Hippocampal formation (tissue), 2 donors: ENCODE measurements at places on chromosomes 1 and 21.

DNA sequence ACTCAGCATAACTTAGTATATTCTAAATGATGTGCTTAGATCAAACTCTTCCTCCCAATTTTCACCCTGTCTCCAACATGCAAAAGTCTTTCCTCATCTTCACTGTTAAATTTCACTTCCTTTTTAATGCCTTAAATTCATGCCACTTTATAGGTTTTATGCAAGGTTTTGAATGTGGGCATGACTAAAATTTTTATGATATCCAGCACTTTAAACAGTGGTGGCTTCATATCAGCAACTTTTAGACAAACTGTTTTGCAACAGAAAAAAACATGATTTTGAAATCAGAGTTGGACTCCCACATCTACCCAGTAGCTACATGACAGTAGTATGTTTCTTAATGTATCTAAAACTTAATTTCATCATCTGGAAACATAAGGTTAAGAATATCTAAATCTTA is 84.7 kb upstream of the ZP4 start:
- no peak for DNase-seq

DNA sequence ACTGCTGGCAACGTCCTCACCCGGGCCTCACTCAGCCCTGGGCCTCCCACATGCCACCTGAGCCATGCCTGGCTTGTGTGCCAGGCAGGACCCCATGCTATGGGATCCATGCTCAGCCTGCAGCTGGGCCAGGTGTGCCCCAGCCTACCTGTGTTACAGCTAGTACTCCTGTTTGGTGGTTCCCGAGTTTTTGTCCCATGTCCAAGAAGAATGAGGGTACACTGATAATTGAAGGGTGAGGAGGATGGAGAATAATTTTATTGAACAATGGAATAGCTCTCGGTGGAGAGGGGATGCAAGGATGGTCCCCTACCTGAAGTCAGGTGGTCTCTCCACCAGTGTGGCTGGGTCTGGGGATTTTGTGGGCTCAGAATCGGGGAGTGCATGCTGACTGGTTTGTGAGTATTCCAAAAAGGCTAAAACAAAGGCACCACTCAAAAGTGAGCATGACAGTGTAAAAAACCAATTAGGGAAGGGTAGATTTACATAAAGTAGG is 137.9 kb downstream of the TNFSF18 start:
- DNase-seq: no peak

DNA sequence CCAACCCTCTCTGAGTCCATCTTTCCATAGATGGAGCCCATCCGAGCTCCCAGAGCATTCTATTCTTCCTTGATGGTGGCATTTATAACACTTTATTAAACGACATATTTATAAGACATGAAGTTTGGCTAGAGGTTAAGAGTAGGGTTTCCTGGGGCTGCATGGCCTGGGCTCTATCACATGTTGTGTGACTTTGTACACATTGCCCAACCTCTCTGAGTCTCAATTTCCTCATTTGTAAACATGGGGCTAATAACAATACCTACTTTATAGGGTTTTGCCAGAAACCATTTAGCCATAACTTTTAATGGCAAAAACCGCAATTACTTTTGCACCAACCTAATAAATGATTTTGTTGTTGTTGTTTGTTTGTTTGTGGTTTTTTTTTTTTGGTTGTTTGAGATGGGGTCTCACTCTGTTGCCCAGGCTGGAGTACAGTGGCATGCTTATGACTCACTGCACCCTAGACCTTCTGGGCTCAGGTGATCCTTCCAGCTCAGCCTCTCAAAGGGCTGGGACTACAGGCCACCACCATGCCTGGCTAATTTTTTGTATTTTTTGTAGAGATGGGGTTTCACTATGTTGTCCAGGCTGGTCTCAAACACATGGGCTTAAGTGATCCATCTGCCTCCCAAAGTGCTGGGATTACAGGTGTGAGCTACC is 13.9 kb upstream of the ASAP3 start:
- DNase-seq: no peak

DNA sequence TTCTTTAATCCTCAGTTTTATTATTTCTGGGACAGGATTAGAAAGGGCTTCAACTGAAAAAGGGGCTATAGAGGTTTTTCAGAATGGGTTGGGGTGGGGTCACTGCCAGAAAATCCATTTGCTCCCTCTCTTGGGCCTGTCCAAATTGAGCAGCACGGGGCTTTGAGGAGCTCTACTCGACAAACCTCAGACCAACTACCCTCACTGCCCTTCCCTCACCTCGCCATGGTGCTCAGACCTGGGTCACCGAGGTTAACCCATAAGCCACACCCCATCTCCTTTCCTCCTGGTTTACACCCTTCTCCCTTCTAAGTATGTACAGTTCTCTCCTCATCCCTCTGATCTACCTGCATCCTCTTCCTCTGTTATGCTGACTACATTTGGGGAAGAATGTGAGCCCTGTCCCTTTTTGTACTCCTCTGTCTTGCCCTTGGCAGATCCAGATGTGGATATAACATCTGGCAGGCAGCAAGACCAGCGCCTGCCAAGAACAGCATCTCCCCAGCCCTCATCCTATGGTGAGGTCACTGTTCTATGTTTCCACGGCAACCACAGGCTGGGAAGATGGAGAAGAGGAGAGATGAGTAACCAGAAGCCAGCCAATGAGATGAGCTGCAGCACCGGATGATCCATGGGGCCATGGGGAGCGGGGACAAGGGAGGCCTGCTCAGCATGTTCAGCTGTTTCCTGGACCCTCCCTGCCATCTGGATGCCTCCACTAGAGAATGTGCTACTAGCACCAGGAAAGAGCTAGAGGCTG is 3.7 kb upstream of the FABP3 start:
- DNase-seq: peak; percentile 85

- DNase-seq: no peak
Observed at GRCh38 chr1:178543290-178543607, 30.3 kb downstream of the TEX35 start.

DNA sequence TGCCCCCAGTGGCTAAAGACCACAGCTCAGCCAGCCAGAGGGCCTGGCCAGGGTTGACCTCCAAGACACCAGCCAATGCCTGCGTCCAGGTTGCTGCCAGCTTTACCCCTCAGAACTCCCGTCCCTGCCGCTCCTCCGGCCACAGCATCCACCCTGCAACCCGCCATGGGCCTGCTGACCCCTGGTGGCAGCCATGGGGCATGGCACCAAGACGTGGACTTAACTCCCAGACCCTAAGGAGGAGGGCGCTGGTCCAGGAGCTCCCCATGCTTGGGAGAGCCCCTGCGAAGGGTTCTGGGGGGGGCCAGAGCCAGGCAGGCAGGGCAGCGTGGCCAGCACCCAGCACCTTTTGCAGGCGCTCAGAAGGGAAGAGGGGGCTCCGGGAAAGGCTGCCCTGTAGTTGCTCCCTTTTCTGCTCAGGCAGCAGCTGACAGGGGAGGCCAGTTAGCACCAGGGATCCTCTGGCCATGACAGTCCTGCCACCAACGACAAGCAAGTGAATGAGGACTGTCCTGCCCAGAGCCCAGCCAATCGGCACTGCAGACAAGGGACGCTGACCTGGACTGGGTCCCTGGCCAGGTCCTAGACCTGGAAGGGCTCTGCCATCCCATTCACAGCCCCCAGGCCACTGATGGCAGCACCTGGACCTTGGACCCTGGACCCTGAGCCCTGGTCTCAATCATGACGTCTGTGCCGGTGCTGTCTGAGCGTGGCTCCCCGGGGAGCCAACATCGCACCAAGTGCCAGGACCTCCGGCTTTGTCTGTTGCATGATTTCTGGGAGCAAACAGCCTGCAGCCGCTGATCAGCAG is 246.2 kb downstream of the NPHP4 start:
- DNase-seq: peak; percentile 42

- no peak for DNase-seq
Observed at GRCh38 chr1:147600119-147601111, 59.1 kb downstream of the BCL9 start.

- DNase-seq: peak; percentile 91
Observed at GRCh38 chr1:40979241-40980067, at the start of gene CTPS1. Gene CTPS1, plus strand, starts transcription at chr1:40979696. Its CDS starts 3,595 bp downstream, at chr1:40983291.

DNA sequence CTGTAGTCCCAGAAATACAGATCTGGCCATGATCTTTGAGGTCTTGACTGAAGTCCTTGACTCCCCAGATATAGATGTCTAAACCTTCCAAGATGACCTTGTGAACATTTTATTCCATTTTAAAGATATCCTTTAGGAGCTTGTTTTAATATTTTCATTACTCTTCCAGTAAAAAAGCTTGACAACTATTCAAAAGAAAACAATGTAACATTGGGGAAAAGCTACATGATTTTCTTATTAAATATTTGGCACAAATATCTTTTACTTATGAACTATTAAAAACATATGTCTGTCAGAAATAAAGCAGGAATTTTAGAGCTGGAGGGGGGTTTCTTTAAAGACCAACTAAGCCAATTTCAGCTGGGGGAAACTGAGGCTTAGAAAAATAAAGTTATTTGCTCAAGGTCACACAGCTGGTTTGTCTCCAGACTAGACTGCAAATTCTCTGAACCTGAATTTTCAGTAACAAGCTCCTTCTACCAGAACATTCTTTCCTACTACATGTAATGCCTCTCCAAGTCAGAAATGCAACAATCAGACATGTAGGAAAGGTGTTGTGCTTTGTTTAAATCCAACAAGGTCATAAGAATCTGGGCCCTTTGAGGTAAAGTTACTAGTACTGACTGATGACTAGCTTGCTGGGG is 67.0 kb upstream of the PTCH2 start:
- no peak for DNase-seq

- no peak for DNase-seq
Observed at GRCh38 chr1:83555871-83556270, 443.1 kb downstream of the TTLL7 start.

GRCh38 chr1:61452176-61453035 is 272.5 kb downstream of the TM2D1 start:
- no peak for DNase-seq

GRCh38 chr1:192639607-192640368 is 3.8 kb downstream of the RGS13 start:
- no peak for DNase-seq

- DNase-seq: peak; percentile 83
Observed at GRCh38 chr1:2230781-2231531, 2.8 kb downstream of the SKI start.

GRCh38 chr1:4743978-4744750 is 89.8 kb downstream of the AJAP1 start:
- DNase-seq: no peak

DNA sequence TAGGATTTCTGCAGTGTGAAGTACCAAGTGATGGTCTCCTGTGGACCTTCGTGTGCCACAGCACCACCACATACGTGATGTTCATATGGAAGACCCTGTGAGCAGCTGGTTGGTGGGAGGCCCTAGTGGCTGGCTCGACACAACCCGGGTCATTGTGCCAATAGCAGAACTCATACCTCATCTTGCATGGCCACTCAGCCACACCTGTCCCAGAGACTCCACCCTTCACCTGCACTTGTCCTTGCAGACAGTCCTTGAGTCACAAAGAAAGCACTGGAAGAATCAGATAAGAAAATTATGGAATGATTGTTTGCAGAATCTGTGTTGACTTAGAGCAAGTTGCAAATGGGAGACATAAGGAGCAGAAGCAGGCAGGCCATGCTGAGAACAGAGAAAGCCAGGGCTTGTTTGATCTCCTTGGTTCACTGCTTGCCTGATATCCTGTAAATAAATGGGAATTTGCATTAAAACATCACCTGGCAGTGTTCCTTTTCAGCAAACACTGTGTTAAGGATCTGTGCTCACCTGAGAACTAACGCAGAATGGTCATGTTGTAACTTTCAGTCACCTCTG is 307.7 kb downstream of the SIPA1L2 start:
- DNase-seq: no peak

DNA sequence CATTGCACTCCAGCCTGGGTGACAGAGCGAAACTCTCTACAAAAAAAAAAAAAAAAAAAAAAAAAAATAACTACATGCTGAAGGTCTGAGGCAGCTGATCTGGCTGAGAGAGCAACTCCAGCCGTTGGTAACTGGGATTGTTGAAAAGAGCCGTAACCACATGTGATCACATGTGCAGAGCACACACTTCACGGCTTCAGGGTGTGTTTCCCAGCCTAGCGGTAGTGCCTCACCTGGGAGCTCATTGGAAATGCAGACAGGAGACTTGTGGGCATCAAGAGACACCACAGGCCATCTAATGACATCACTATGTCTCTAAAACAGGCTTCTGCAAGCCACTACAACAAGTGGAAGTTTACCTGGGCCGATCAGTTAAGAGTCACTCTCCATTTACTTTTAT is 11.8 kb upstream of the OTUD7B start:
- no peak for DNase-seq

DNA sequence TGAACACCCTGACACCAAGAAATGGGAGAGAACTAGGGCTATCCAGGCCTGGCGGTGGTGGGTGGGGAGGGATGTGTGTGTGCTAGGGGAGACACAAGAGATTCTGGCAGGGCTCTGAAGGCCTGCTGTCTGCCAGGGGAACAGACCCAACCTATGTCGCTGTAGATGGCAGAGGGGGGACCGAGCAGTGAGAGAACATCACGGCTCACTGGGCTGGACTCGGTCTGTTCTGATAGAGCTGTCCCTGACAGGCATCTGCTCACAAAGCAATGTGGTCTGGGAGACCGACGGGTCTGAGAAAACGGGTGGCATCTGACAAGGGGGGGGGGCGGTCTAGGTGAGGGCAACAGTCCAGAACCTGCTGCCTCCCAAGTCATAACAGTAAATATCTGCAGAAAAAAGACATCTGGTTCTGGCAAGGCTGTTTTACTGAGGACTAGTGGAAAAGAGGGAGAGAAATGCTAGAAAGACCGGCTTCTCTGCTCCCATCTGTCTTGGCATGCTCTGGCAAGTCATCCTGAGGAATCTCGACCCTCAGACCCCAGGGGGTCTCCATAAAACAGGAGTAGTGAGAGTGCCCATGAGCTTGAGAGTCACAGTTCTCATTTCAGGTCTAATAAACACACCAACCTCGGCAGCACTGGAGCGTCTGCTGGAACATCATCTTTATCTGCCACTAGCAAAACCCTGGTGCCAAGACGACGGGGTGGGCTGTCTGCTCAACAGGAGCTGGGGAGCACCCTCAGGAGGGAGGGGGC is 36.5 kb downstream of the SLC66A1 start:
- no peak for DNase-seq

- no peak for DNase-seq
Observed at GRCh38 chr1:200895801-200896530, 1.3 kb downstream of the INAVA start.

DNA sequence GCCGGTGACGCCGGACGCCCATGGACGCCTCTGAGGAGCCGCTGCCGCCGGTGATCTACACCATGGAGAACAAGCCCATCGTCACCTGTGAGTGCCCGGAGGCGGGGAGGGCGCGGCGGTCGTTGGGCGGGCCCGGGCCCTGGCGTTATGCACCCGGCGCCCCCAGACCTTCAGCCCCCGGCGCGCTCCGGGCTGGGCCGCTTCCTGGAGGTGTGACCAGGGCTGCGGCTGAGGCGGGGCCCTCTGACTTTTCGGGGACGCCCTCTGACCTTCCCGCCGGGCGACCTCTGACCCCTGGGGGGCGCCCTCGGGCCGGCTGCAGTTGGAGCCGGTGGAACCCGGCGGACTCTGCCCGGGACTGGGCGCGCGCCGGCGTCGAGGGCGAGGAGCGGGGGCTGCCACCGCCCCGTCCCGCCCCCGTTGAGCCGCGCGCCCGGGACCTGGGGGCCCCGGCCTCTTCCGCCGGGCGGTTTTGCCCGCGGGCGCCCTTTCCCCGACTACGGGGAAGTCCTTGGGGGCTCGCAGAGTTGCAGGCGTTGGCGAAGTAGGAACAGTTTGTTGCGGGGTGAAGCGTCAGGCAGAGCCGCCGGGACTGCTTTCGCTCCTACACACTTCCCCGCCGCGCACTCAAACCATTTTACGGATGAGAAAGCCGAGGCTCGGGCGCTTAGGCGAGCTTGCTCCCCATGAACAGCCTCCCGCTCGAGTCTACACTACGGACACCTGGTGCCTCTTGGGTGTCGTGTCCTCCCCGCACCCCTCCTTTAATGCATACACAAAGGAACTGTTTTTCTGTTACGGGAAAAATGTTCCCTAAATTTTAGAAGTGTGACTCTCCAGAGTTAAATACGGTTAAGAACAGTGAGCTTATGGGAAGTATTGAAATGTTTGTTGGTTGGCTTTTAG is 618 bp downstream of the TRAPPC10 start:
- DNase-seq: peak; percentile 69
